ENCODE measurements at places on chromosomes 11 and 22.

GRCh38 chr22:28120691-28121592 is 201.9 kb upstream of the PITPNB start:
- DNase-seq = no peak

- DNase-seq = no peak
These were observed 56.5 kb downstream of the ST3GAL4 start for GRCh38 chr11:126411971-126412381.

DNA sequence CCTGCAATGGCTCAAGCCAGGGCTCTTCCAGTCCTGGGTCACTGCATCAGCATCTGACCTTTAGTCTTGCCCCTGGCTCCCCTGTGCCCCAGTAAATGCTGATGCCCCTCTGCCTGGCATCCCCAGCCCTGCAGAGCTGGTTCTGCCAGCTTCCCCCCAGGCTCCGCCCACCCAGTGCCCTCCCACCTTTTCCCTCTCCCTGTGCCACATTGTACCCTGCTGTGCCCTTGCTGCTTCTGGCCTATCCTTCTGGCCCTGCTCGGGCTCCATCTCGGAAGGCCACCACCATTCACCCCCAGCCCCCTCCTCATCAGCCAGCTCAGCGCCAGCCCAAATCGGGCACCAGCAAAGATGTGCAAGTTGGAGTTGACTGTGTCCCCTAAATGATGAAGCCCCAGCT is 7.4 kb downstream of the CAPN5 start:
- no peak for DNase-seq

DNA sequence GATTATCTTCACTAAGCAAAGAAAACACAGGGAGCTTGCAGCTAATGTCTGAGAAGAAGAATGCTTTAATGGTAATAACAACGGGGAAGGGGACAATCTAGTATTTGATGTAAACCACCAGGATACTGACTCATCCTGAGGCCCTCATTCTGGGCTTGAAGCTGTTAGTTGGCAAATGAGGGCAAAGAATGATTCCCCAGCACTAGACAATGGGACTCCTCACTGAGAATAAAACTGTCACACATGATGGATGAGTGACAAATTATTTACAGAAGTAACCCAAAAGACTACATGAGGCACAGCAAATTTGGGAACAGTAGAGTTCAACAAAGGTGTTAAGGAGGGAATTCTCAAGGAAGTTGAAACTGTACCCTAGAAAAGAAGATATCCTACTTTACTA is 76.3 kb downstream of the FAM168A start:
- DNase-seq = no peak

DNA sequence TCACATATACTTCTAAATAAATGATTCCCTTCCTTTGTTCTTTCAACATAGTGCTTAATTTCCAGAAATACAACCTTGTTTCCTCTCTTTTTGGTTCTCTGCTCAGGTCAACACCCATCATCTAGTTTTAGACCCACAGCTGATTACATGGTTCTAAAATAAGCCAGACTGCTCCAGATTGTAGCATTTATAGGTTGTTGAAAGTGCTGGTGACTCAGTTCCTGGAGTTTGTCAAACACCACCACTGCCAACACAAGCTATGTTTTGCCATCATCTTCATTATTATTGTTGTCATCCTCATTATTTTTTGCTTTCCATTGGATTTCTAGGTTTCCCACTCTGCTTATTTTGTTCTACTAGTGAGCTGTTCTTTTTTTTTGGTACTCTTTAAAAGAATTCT is 22.3 kb upstream of the MMP20 start:
- DNase-seq = no peak

DNA sequence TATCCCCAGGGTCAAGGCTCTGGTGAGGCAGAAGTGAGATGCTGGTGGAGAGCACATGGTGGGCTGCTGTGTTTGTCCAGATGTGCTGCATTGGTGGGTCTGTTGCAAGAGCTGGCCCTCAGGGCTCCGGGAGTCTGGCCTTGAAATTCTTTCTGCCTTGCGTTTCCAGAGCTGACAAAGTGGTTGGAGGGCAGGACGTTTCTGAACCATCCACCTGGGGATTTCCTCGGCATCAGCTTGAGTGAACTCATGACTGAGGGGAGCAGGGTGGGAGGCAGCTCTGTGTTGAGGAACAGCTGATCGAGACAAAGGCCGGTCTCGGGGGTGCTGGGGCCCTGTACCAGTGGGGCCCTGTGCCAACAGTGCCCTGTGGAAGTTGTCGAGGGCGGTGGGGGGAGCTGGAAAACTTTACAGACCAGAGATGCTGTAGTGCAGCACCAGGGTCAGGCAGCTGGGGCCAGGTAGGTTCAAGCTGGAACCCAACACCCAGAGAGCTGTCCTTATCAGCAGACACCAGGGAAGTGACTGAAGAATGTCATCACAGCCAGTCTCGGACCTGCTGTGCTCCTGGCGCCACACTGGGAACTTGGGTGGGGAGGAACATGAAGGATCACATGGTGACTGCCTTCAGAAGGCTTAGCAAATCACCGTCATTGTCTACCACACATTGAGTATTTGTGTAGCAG is 4.9 kb downstream of the TSKU start:
- DNase-seq = no peak

DNA sequence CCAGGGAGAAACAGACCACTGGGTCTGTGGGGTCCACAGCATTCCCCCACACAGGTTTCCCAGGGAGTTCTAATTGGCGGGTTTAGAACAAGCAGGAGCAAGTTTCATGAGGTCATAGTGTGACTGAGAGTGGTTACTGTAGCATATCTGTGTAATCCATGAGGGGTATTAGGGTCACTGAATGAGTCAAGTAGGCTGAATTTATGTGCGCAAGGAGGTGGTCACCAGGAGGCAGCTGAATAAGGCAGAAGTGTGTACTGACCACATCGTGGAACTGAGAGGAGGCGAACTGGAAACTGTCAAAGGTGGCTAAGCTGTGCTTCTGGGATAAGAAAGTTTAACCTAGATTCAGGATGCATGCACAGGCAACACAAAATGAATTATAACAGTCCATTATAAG is 876.0 kb downstream of the METTL15 start:
- DNase-seq = no peak

- no peak for DNase-seq
These were observed 21.3 kb upstream of the SLC5A1 start for GRCh38 chr22:32021716-32022115.

- DNase-seq = no peak
These were observed 77.1 kb upstream of the EIF3D start for GRCh38 chr22:36606114-36606513.

- no peak for DNase-seq
These were observed 479 bp downstream of the RSF1 start for GRCh38 chr11:77819921-77820564.

DNA sequence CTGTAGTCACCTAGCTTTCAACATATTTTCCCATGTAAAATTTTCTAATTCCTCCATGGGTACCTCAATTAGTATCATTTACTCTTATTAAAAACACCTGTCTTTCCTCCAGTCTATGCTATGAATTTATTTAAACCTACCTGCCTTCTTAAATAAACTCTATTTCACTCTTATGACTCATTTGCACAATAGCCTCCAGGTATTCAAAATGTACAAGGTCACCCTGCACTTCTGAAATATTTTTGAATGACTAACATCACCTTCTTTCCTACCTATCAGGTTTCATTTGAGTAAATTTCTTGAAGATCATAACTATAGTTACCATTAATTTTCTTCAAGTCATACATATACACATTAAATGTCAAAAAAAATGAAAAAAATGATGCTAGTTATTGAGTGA is 939.7 kb downstream of the DLG2 start:
- no peak for DNase-seq

- DNase-seq = no peak
These were observed 59.1 kb downstream of the IGLL1 start for GRCh38 chr22:23520863-23521440.

DNA sequence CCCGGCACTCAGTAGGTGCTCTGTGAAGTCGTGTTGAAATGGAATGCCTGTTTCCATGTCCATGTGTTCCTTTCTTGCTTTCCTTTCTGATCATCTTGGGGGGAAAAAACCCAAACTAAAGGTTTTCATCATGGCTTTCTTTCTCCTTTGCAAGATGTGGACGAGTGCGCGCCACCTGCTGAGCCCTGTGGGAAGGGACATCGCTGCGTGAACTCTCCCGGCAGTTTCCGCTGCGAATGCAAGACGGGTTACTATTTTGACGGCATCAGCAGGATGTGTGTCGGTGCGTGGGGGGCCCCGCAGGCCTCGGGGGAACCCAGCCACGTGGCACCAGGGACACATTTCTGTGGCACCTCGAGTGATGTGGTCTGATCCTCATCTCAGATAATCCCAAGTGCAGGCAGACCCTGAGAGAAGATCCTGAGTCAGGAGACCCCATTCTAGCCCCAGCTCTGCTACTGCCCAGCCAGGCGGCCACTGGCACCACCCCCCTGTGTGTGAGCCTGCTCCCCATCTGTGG is 39.4 kb downstream of the FBLN1 start:
- no peak for DNase-seq

DNA sequence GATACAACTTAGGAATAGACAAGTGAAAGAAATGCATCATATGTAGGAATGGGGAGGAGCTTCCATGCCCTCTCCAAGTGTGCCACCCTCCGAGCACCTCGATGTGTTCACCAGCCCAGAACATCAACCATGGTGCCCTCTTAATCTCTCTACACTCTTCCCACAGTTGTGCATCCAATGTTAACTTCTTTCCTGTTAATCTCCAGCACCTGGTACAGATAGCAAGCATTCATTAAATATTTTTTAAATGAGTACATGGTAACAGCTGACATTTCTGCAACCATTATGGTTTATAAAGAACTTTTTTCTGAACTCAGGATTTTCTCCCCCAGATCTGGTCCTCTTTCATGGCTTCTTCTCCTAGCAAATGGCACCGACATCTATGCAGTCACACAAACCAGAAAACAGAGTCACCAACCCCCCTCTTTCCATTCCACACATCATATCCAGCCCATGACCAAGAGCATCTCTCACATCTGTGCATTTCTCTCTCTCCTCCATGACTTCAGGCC is 118.1 kb upstream of the CLPB start:
- DNase-seq = no peak

DNA sequence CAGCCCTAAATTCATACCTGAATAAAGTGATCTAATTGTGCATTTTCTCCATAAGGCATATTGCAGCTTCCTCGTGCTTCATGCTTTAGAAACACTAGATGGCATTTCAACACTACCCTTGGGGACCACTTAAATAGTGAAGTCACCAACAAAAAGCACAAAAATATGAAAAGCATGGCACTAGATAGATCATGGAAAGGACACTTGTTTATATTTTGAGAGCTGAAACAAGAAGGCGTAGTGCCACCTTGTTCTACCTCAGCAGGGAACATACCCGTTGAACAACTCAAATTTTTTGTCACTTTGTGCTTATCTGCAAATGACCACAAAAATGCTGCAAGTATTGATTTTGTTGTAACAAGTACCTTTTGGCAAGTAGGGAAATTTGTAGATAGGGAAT is 8.6 kb downstream of the TBCEL start:
- DNase-seq = no peak

DNA sequence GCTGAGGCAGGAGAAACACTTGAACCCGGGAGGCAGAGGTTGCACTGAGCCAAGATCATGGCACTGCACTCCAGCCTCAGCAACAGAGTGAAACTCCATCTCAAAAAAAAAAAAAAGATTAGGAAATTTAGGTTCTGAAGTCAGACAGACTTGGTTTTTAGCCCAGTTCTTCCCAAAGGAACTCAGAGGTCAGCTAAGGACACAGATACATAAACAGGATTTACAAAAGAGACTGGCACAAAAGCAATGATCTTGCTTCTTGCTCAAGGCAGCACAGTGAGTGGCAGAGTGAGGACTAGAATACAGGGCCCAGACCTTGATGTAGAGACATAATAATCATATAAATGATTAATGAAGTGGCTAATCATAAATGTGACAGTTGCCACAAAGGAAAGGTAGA is 25.4 kb upstream of the RRAS2 start:
- DNase-seq = no peak

DNA sequence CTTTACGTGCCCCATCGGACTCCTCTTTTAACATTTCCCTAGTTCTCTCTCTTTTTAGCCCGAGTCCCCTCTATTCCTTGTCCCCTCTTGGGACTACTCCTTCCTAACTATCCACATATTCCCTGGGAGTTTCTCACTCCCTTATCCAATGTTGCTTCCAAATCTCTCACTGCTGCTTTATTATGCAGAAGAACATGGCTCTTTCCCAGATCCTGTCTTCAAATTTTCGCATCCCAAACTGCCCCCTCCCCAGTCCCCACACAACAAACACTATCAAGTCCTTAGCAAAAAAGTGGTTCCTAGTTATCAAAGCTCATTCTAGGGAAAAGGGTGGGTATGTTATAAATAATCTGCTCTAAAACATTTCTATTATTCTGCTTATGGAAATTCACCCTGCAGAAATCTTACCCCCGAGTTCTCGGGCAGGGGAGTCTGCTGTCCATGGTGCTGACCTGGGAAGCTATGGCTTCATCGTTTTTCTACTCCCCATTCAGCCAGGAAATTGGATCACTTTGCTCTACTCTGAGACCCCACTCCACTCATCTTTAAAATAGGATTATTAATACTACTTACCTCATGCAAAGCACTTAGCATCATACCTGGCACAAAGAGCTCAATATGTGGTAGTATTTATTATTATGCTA is 393.5 kb downstream of the BUD13 start:
- DNase-seq = no peak

GRCh38 chr22:28883657-28883916 is 215 bp downstream of the ZNRF3 start:
- no peak for DNase-seq

DNA sequence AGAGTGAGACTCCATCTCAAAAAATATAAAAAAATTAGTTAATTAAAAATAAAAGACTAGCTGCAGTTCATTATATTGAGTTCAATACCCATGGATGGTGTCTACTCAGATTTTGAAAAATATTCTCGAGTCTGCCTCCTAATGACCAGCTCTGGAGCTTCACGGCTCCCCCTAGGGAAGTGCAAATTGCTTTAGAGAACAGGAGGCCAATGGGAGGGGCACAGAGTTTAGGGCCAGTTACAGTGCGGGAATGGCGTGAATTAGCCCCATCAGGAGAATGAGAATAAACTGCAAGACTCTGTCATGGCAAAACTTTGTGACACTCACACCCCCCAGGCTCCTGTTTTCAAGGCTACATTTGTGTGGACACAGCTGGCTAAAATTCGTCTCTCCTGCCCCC is 4.6 kb downstream of the FGF4 start:
- DNase-seq = no peak

DNA sequence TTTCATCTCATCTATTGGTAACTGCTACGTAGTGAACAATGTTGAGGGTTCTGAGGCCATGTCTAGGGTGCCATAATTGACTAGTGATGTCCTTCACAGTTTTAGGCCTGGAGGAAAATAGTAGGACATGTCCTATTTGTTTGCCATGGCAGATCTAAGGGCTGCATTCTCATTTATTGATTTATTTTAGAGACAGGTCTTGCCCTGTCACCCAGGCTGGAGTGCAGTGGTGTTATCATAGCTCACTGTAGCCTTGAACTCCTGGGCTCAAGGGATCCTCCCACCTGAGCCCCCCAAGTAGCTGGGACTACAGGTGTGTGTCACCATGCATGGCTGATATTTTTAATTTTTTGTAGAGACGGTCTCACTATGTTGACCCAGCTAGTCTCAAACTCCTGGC is 5.2 kb downstream of the CEP164 start:
- DNase-seq = no peak

Data from glomerular endothelial cell (primary cell).